ENCODE measurements at places on chromosomes 3 and 15.

- no peak for DNase-seq
Observed at GRCh38 chr15:50067254-50067653, 51.8 kb downstream of the ATP8B4 start.

- DNase-seq: no peak
Observed at GRCh38 chr15:67945951-67946700, 106.3 kb upstream of the RNU6-1 start.

DNA sequence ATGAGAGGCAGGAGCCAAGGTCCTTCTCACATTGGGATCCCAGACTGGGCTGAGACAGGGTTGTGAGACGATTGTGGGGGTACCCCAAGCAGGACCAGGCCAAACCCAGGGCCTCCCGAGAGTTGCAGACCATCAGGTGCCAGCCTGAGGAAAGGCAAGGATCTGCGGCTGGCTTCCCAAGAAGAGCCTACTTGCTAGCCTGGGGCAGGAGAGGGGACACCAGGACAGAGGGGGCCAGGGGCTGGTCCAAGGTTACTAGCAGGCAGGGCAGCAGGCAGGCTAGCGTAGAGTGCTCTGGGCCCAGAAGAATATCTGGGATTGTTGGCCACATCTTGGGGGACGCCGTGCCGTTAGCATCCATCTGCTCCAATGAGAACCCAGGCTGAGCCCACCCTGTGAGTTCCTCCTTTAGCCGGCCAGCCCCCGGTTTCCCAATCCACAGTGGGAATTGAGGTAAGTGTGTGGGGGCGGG lies 546 bp downstream of the CISH start:
- no peak for DNase-seq

GRCh38 chr3:186757686-186758220 lies 25.6 kb upstream of the EIF4A2 start:
- DNase-seq: no peak

GRCh38 chr3:52021489-52022268 lies 26.0 kb upstream of the RPL29 start:
- no peak for DNase-seq

DNA sequence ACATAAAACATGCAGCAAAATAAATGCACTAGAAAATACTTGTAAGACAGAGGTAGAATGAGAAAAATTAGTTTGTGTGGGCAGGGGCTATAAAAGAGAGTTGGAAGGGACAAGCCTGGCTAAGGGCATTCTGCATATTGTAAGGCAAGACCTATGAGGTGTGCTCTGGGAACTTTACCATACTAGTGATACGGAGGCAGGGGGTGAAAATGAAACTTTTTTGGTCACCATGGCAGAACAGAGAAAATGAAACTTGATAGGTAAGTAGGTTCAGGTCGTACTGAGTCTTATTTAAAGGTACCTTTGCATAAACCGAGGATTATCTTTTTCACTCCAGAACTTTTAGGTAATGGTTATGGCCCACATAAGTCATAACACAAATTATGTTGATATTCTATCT lies 74.7 kb upstream of the ACKR4 start:
- DNase-seq: no peak

DNA sequence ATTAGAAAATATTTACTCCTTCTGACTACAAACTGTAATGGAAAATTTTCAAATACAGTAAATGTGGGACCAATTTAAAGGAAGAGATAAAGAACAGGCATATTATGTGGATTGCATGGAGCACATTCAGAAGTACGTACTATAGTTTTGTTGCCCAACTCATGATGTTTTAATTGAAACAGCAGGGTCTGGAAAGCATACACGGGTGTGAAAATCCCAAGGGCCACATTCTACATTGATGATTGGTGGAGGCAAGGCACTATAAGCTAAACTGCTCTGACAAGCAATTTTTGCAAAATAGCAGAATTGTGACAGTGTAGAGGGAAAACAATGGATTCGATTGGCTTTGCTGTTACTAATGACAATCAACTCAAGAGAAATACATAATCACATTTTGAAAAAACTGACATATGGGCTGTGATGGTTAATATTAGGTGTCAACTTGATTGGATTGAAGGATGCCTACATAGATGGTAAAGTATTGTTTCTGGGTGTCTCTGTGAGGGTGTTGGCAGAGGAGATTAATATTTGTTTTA lies 458.6 kb downstream of the PYDC2 start:
- no peak for DNase-seq

- DNase-seq: no peak
Observed at GRCh38 chr15:40428185-40428584, 12.6 kb upstream of the BAHD1 start.

GRCh38 chr3:148865049-148865448 lies at the start of gene CPA3:
TSS of gene CPA3 (plus strand) at chr3:148865296. CDS start at chr3:148865308, 12 bp downstream.
- no peak for DNase-seq

GRCh38 chr15:38254051-38254883 lies 1.6 kb downstream of the SPRED1 start:
- no peak for DNase-seq

DNA sequence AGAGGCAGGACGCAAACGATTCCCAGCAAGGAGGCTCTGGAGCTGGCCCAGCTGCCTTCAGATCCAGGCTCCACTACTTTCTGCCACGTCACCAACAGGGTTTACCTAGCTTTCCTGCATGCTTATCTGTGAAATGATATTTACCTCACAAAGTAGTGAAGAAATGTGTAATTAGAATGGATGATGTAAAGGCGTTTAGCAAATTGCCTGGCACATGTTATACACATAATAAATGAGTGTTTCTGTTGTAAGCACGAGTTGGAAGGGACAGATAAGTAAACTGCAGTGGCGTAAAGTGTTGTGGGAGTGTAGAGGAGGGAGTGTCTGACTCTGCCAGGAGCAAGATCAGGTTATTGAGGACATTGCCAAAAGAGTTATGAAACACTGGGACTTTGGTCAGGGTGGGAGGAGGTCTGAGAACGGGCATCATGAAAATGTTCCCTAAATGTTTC lies 3.5 kb upstream of the CHAC1 start:
- no peak for DNase-seq

DNA sequence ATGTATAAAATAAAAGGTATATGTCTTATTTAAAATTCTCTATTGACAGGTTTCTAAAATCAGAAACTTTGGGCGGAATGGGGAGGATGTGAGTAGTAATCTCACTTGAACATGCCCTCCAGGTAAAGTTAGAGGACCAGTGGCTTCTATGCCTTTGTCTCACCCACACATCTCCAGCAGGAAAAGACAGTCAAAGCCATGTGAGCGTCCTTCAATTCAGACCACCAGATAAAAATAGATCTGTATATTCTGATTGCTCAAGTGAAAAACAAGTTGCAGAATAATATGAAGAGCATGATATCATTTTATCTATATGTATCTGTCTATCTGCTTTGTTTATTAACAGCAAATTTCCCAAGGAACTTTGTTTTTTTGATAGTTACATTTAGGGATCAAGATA lies 152.2 kb downstream of the TMCO5A start:
- DNase-seq: no peak

DNA sequence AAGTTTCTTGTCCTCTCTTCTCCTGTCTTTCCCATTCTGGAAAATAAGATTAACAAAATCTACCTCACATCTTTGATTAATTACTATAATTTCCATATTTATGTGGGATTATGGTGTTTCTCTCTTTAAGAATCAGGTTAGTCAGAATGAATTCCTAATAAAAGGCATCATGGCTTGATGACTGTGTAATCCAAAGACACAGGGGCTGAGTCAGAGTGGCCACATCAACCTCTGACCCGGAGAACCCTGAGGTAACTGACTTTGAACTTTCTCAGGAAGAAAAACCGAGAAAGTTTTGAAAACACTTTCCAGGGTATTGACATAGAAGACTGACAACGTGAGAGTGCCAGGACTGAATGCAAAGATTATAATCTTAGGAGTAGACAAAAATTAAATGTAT lies 170.3 kb upstream of the MCTP2 start:
- no peak for DNase-seq

DNA sequence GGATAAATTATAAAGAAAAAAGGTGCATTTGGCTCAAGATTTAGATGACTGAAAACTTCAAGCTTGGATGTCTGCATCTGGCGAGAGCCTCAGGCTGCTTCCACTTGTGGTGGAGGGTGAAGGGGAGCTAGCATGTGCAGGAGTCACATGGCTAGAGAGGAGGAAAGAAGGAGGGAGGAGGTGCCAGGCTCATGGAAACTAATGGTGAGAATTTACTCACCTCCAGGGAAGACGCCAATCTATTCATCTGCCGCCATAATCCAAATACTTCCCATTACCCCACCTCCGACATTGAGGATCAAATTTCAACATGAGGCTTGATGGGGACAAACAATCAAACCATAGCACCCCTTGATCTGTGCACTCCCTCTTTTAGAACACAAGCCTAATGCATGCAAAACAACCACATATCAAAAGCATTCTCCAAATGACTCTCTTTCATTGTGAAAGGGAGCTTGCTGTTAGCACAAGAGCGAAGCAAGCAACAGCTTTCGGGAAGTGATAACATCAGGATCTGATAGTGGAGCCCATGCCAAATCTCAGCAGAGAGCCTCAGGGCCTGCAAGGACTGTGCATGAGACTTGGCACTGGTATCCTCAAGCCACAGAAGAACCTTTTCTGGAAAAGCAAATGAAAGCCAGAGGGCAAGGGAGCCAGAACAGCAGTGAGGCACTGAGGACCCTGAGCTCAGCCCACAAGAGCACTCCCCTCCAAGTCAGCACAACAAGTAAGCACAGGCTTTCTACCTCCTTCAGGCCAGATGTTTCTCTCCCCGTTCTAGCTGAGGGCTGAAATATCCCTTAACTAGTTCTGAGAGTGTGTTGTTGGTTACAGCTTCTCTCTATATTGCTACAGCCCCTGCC lies 50.2 kb upstream of the THBS1 start:
- no peak for DNase-seq

DNA sequence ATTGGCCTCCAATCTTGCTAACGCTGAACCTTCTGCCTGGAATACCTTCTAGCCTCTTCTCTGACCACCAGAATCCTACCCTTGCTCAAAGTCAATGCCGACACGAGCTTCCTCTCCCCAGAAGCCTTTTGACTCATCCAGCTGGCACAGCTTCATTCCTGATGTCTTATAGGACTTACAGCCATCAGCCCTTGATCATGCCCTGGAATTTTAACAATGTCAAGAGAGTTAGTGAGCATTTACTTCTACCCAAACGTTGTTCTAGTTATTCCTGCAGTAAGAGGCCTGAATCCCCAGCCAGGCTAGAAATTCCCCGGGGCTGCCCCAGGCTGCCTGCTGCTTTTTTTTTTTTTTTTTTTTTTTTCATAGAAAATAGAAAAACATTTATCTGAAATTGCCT lies 3.9 kb downstream of the CYP1A2 start:
- no peak for DNase-seq

DNA sequence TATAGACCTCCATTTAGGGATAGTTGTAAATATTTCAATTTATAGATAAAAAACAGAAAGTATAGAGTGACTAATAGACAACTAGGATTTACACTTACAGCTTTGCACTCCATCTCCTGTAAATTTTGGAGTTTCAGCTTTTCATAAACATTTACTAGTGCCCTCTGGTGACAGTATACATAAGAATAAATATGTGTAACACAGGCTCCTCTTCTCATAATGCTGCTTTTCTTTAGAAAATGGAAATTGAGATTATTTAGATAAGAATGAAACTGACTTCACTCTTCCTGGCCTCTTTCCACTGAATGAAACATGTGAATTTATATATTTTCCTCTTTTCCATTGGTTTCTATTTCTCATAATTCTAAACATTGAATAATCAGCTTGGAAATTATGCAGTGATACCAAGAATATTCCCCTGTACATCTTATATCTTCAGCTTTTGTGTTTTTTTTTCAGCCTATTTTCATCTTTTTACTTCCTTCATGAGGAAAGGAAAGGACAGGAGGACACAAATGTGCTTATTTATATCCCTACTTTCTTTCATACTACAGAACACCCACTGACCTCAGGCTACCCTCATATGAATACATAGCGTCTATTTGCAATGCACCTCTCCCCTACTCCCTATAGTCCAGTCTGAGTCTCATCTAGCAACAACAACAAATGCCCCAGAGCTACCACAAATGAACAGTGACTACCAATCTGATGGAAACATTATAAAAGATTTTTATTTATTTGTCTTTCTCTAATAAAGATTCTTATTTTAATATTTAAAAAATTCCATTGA lies 103.1 kb upstream of the CCDC39 start:
- DNase-seq: no peak

GRCh38 chr15:98025237-98025636 lies 64.7 kb downstream of the ARRDC4 start:
- no peak for DNase-seq

- DNase-seq: no peak
Observed at GRCh38 chr15:83105440-83105839, 2.0 kb upstream of the TM6SF1 start.

- DNase-seq: no peak
Observed at GRCh38 chr3:64008487-64009351, 14.6 kb downstream of the PSMD6 start.

GRCh38 chr15:75029378-75030022 lies 6.1 kb downstream of the PPCDC start:
- peak; percentile 88 for DNase-seq

DNA sequence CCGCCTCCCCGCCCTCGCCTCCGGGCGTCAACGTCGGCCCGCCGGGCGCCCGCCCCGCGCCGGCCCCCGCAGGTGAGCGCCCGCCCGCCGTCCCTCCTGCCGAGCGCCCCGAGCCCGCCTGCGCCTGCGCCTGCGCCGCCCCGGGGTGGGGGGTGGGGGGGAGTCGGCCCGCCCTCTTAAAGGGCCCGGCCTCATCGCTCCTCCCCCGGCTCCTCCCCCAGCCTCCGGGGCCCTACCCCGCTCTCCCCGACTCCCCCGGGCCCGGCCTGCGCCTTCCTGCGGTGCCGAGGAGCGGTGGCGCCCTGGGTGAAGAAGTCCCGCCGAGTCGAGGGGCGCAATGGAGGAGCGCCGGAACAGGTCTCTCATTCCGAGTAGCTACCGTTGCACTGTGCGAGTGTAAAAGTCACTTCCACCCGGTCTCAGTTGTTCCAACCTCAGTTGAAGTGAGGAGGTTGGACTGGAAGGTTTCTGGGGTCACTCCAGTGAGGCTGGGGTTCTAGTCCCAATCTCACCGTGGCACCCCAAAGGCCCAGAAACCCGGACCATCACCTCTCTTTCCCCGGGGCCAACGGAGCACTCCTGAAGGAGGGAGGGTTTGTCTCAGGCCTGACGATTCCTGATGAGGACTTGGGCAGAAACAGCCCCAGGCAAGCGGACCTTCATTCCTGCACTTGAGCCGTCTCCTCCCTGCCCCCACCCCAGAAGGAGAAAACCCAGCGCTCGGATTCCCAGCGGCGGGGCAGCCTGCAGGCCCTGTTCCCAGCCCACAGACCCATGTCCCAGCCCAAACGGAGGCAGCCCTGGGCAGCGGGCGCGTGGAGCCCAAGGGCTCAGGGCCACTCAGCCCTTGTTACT lies 1.5 kb upstream of the TNK2 start:
- DNase-seq: peak; percentile 81

DNA sequence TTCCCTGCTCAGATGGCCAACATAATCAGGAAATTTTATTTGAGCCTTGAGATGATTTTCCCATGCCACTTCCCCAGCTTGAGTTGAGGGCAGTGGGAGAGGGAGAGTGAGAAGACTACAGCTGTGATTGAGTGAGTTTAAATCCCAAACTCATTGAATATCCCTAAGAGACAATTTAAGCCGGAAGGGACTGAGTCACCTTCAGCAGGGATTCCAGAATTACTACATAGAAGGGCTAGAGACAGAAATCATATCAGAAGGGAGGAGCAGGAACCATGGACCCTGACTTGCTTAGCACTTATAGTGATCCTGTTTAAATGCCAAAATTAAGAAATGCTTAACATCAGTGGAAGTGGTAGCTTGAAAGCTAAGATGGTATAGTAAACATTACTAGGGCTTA lies 312.2 kb upstream of the SLCO3A1 start:
- DNase-seq: no peak
